ENCODE measurements at places on chromosomes 2 and 18.

GRCh38 chr2:205906419-205906818 lies 179.6 kb downstream of the INO80D start:
- DNase-seq: no peak

DNA sequence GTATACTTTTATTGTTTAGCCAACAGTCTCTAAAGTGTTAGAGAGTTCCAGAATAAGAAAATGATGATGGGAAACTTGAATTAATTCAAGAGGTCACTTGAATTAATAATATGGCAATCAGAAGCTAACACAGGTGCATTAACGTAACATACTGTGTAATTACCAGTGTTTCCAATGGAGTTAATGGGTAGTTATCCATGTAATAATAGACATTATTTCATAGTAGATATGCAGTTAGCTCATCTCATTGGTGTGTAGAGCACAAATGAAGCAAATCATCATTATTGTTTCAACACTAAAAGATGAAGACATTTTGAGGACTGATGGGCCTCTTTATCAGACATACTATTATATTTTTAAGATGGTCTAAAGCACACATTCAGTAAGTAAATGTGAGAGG lies 460.3 kb upstream of the HNRNPA3 start:
- DNase-seq: no peak

GRCh38 chr18:58231930-58232329 lies 187.9 kb downstream of the NEDD4L start:
- DNase-seq: no peak

DNA sequence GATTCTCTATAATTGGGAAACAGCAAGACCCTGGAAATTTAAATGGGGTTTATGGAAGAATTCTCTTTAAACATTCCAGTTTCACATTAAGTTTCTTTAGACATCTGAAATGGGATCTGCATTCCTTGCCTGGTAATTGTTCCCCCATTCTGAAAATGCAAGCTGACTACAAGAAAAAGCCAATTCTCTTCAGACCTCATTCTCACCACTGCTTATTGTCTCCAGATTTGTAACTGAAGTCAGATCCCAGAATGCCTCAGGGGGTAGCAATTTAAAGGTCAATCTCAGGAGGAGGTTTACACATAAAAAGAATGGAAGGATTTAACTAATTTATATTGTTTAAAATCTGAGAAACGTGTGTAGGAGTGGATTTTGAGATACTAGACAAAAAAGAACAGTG lies 41.2 kb downstream of the COL3A1 start:
- DNase-seq: no peak

DNA sequence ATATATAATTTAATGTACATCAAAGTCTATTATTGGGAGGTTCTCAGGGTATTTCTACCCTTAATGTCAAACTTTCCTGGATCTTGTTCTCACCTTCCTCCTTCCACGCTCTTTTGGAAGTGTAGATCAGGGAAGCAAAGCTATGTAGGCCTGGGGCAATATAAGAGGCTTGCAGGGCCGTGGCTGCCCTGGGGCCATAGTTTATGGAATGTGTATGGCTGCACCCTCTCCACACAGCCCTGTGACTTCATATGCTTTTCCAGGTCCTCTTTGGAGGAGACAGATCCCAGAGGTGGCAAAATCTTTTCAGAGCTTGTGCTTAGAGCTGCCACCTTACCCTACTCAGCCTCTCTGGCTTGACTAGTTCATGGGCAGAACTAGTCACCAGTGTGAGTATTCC lies 82.9 kb downstream of the PLB1 start:
- no peak for DNase-seq

- DNase-seq: no peak
Observed at GRCh38 chr2:154449951-154450658, 248.4 kb upstream of the KCNJ3 start.

DNA sequence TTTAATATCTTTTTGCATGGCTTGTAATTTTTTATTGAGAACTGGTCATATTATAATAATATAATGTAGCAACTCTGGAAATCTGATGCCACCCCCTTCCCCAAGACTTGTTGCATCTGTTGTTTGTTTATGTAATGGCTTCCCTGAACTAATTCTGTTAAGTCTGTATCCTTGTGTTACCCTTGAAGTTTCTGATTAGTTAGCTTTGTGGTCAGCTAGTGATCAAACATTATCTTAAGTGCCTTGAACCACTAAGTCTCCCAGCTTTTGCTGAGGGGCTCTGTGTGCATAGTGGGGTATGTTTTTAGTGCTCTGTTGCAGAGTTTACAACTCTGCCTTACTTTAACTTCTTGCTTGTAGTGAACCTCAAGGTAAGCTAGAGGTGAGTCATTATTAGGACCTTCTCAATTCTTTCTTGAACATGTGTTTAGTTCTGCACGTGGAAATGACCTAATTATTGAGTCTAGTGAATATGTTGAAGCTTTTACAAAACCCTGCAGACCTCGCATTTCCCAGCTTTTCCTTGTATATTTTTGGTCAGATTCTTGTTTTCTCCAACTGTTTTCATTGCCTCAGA lies 24.8 kb downstream of the SMCHD1 start:
- no peak for DNase-seq

DNA sequence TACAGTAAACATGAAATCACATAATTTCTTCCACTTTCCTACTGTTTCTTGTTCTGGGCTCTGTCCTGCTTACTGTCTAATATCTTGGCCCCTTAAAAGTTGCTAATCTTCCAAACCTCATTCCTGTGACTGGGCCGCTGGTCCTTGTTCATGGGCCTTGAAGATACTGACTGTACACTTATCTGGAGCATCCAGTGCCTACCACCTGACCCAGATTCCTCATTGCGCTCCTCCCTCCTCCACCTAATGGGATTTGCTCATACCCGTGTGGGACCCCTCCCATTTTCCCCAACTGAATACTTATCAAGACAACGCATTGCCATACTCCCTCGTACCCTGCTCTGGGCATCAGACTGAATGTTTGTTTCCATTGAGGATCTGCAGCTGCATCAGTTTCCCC lies 6.1 kb upstream of the IL37 start:
- DNase-seq: no peak

DNA sequence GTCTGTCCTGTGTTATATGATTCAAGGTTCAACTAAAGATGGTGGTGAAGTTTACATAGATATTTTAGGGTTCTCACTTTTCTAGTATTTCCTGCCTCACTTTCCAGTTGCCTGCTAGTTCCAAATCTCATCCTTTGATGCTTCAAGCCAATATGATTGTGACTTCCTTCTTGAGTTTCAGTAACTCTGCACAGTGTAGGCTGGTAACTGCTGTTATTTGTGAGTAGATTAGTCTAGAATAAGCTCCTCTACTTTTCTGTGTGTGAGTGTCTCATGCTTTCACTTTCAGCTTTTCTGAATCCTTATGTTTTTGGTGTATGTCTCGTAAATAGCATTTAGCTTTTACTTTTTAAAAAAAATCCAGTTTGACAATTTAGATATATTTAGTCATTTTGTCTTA lies 42.6 kb downstream of the GALNT1 start:
- no peak for DNase-seq

GRCh38 chr18:79510046-79510685 lies 114.4 kb downstream of the NFATC1 start:
- DNase-seq: no peak

DNA sequence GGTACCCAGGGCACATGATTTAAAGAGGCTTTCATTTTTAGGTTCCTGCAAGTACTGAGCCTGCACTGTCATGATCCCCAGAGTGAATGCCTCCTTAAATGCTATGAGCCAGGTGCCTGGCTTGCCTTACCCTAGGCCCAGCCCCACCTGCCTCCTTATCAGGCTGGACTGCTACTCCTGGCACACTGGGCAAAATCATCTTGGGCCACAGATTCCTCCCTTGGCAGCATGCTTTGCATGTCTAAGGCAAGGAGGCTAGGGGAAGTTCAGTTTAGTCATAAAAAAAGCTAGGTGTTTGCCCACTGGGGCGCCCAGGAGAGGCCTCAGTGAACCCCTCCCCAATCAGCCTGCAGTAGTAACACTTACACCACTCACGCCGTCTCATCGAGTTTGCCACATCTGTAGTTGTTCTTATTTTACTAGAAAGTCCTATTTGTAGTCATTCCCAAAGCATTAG lies 45.1 kb downstream of the LBH start:
- no peak for DNase-seq

DNA sequence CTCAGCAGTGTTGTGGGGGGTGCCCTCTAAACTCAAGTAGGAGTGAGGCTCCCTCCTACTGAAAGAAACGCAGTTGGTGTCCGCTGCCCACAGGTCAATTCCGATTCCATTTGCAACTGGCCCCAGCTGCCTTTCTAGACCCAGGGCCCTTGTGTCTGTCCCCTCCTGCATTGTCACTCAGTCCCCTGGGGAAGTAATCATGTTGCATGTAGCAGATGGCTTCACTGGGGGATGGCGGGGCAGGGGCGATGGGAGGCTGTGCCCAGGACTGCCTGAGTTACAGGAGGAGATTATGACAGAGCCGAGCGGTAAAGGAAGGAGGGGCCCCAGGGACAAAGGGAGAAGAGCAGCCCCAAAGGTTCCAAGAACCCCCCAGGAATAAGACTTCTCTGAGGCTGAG lies 62.5 kb upstream of the SH3RF3 start:
- no peak for DNase-seq

DNA sequence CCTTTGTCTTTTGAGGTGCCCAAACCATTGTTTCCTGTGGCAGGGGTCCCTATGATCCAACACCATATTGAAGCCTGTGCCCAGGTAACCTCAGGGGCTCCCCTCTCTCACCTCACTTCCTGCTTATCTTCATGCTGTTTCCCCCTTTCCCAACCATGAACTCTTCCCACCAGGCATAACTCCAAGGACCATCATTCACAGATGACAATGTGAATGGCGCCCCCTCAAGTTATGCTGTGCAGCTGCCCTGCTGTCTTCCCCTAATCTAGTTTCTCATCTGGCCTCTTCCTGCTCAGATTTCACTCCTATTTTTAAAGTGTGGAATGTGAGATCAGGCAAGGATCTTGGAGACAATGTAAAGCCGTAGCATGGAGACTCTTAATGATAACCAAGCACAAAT lies 1.4 kb downstream of the GMPPA start:
- no peak for DNase-seq

- no peak for DNase-seq
Observed at GRCh38 chr2:238821391-238821790, 26.5 kb upstream of the TWIST2 start.

DNA sequence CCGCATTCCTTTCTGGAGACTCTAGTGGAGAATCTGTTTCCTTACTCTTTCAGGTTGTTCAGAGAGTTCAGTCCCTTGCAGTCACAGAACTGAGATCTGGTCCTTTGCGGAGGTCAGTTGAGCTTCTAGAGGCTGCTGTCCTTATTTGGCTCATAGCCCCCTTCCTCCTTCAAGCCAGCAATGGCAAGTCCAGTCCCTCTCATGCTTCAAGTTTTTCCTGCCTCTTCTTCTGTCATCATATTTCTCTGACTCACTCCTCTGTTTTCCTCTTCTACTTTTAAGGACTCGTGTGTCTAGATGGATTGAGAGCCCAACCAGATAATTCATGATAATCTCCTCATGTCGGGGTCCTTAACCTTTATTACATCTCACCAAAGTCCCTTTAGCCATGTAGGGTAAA lies 173.5 kb upstream of the FOSL2 start:
- DNase-seq: no peak

DNA sequence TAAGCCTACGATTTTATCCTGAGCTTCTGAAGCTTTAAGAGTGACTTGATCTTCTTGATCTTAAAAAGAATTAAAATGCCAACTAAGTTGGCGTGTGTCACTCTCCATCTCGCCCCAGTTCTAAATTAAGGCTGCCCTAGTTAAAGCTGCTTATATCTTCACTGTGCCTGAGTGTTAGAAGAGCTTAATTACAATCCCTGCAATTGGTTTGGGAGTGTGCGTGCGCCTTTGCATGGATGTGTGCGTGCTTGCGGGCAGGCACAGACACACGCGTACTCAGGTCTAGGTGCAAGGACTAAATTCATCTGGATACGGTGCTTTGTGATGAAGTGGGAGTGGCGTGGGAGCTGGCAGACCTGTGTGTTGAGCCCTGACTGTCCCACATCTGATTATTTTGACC lies 201.5 kb downstream of the FAM210A start:
- no peak for DNase-seq

DNA sequence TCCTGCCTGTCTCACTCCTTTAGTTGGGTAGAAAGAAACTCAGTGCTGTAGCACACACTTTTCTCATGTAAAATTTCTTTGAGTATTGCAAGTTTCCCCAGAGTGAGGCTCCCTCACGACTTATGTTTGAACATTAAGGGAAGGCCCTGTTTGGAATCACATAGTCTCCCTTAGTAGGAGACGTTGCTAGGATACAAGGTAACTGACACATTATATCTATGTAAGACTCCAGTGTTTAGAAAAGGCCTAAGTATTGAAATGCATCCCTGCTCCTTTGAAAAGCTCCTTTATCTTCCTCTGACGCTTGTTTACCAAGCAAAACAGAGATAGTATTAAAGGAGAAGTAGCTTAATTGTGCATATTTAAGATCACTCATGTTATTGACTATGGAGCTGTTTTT lies 248.2 kb downstream of the PHLPP1 start:
- DNase-seq: no peak

DNA sequence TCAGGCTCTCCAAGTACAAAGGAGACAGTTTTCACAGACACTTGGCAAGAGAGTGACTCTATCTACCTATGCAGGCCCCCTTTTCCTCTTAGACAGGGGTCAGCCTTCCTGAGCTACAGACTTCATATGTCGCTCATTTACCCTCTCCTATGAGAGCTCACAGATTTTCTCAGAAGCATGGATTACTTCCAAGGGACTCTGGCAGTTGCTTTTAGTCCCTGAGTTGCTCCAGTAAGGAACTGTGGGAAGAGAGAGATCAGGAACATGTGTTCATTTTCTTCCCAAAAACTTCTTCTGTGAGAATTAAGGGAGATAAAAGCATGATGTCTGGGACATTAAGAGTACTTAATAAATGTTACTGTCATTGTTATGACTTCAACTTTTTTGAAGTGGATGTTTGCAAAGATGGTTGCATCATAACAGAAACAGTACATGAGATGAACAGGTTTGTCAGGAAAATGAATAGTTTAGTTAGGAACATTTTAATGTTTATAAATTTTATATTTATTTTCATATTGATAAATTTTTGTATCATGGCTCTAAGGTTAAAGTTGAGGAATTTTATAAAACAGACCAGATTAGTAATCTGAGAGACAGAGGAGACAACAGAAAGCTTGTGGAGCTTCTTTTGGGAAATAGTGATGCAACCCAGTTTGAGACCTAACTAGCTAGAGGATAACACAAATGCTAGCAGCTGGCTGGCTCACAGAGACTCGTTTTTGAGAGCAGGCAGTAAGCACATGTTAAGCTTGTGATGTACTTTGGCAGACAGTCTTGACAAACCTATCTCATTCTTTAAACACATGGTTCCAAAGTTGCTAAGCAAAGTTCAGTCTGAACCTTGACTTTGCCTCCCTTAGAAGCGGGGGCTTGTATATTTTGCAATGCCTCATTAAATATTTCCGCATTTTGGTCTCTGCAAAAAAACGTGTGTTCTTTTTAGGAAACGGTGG lies 21.7 kb upstream of the UGP2 start:
- DNase-seq: no peak
